ENCODE measurements at places on chromosomes 5 and 9.

DNA sequence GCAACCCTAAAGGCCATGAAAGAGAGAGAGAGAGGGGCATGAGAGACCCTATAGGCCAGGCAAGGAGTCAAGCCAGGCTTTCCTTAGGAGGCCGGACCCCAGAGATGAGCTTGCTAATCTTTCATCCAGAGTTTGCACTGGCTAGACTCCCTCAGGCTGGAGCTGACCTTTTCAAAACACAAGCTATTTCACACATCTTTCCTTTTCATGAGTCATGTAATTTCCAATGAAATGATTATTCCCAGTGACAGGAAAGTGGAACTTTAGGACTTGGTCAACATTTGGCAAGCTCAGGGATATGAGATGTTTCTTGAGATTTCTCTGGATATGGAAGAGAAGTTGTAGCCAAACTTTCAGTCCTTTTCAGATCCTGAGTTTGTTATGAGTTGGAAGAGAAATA is 117.7 kb downstream of the TARS1 start:
- no peak for DNase-seq

DNA sequence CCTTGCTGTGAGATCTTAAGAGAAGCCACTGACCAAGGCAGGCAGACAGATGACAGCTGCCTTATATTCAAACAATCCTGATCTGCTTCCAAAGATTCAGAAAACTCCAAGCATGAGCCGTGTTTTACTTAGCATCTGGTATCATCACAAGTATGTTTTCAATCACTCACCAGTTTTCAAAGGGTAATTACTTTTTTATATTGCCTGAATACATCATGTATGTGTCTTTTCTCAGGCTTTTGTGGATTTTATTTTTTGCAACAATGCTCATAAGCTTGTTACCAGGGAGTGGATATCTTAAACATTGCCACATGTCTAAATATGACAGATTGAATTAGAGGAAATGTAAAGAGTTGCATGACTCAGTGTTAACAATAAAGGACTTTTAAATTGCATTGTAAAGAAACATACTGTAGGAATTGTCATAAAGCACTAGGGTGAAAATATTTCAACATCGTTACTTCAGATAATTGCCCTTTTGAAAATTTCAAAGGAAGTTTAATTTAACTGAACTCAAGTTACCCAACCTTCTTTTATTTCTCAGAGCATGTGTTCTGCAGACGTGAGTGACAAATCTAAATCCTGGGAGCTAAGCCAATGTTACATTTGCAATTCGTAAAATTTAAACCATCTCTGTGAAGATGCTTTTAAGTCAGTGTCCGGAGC is 326.1 kb downstream of the PLK2 start:
- DNase-seq = no peak

DNA sequence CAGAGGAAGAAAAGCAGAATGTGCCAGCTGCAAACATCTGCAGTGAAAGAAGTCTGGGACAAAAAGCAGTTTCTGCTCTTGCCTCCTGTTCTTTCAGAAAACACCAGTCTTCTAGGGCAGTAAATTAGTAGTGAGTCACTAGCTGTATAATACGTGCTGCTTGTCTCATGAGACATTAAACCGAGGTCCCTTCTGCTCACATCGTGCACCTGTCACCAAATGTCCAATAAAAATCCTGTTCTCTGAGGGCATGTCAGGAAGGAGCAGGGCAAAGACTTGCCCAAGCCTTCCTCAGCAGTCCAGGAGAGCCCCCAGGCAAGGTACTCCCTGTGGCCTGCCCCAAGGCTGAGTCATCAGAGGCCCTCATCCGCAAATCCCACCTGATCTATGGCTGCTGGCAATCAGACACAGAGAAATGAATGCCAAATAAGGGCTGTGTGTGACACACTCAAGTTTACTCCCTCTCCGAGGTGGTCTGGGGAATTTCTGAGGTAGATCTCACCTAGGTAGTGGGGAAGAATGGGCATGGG is 255.3 kb upstream of the SMARCA2 start:
- DNase-seq = no peak

DNA sequence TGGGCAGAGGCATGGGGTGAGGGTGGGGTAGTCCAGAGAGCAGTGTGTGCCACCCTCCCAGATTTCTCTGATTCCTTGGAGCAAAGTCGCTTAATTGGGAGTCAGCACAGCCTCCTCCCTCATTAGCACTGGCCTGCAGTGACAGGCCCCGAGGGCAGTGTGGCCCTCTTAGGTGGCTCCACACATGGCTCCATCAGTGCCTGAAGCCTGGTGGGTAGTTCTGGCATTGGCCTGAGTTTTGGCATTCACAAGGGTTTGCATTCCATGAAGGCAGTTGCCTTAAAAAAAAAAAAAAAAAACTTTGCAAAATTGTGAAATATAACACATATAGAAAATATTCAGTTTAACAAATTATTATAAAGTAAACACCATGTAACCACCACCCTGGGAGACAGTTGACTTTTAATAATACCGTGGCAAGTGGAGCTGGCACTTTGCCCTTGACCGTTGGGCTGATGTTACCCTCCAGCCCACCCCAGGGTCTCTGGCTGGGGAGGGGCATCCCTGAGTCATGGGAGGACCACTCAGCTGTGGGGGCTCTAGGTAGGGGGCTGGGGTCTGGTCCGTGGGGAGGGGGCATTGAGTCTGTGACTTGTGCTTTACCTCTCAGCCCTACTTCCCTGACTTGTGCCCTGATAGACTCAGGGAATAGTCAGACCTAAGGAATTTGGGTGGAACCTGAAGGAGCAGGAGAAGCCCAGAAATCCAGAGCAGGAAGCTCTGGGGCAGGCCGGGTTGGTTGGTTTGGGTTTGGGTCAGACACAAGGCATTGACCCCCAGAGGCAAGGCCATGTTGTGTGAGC is 51.3 kb upstream of the PITX1 start:
- DNase-seq = no peak

- no peak for DNase-seq
Measured at GRCh38 chr5:57531333-57531732, 48.7 kb upstream of the ACTBL2 start.

- DNase-seq = no peak
Measured at GRCh38 chr5:53834500-53834899, 274.1 kb downstream of the NDUFS4 start.

- DNase-seq = no peak
Measured at GRCh38 chr9:20125727-20126126, 336.9 kb upstream of the SLC24A2 start.

DNA sequence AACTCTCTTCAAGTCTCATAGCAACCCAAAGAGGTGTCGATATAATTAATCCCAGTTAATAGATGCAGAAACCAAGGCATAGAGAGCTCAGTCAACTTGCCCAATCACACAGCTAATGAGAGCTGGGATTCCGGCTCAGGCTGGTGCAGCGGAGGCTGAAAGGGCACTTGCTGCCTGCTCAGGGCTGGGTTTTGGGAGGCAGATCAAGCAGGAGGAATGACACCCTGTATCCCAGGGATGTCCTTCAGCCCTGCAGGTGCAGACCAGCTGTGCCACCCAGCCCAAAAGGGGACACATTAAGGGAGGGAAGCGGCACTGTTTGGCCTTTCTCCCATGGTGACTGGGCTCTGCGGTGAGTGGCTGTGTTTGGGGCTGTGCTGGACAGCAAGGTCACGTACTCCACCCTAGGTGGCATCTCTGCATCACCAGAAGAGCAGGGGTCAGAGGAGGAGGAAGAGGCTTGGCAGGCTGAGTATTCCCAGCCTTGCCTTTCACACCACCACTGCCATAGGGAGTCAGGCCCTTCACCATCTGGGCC is 124.1 kb downstream of the MVB12B start:
- DNase-seq = no peak

- peak; percentile 50 for DNase-seq
Measured at GRCh38 chr5:32600054-32600622, 14.8 kb downstream of the SUB1 start.

DNA sequence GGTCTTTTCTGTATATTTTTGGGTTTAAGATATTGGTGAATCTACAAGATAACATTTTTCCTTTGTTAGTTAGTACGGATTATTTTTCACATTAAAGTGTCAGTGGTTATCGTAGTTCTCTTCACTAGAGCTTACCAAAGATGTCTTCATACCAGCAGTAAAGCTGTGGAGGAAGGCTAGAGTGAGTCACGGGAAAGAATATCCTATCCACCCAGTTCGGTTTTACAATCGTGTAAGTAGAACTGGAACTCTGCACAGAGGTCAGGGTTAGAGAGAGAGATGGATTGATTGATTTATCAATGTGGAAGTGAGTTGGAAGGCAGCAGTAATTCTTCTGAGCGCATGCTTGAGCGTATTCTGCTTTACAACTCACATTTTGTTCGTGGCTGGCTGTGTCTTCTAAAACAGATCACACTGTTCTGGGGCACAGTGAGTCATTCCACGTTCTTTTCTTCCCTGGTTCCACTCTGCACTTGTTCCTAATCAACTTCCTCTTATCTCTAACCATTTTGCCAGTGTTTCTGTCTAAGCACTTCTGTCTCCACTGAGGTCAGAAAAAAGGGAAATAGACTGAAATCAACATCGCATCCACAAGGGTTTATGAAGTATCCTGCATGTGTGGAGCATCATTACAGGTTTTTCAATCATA is 86.5 kb upstream of the ARRDC3 start:
- DNase-seq = no peak

DNA sequence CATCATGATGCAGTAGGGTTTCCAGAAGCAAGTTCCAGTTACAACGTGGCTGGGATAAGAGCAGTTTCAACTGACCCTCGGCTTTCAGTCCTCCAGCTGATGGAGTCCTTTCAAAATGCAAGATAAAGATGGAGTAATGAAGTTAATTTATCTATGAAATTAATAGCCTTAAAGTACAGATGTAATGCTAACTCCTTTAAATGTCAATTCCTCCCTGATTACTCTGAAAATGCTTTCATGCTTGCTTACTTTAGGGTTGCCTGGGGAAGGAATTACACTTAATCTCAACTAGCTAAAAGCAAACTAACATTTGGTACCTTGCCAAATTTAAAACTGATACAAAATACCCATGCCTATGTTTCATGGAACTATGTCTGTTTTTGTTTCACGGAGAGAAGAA is 178.4 kb downstream of the KIAA0825 start:
- DNase-seq = no peak

DNA sequence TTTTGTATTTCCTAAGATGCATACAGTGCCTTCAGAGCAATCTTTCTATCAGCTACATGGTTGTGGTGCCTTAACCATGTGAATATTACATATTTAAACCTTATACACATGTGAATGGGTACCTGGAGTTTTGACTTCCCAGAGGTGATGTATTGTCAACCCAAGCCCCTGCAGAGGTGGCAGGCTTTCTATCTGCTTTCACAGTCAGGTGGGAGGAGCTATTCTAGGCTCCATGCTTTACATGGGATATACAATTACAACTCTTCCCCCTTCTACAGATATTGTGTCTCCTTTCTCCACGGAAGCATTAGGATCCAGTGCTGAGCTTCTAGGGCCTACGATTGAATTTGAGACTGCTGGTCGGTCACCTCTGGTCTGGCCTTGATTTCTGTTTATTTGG is 89.8 kb upstream of the TUT7 start:
- no peak for DNase-seq

DNA sequence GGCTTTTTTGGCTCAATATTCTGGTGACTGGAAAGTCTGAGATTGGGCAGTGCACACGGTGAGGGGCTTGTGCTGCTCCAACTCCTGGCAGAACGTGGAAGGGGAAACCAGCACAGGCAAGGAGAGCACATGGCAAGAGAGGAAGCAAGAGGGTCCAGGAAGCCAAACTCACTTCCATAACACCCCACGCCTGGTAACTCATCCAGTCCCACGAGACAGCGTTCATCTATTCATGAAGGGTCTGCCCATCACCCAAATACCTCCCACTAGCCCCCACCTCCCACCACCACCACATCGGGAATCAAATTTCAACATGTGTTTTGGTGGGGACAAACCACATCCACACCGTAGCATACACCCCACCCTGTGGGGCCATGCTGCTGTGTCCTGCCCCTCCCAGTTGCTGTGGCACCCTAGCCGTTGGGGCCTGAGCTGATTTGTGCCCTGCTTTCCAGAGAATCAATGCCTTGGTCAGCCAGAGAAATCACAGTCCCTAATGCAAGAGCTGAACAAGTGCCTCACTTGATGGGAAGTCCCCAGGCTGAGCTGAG is 27.3 kb downstream of the PROP1 start:
- no peak for DNase-seq

GRCh38 chr9:104143550-104143910 is 49.4 kb downstream of the SMC2 start:
- no peak for DNase-seq

- DNase-seq = no peak
Measured at GRCh38 chr9:127221695-127222094, 42.9 kb upstream of the GARNL3 start.

DNA sequence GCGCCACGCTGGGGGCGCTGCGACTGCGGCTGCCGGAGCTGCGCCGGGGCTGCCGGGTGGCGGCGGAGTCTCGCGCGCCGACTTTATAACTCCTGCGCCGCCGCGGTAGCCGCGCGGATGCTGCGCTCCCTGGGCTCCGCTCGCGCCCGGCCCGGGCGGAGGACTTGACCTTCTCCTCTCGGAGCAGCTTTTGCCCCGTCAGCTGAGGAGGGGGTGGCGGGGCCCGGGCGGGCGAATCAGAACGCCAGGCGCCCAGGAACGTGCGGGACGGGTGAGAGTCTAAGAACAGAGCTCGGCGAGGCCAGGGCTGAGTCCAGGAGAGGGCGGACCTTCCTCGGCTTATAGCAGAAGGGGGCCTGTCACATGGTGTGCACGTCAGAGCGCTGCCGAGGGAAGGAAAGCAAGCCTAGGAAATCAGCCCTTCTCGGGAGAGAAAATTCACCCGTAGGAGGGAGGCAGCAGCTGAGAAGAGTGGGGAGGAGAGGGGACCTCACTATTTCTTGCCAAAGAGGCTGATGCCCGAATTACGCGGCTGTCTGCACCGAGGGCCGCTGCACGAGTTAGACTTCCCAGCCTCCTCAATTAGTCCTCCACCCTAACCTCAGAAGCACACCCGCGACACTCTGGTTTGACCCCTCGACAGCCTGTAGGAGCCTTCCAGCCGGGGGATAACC is at the start of gene FOXD1:
Gene FOXD1 (minus strand): TSS at position 315 of the 674 bp plus-strand sequence. CDS start 415 bp downstream, outside the sequence.
- peak; percentile 67 for DNase-seq

DNA sequence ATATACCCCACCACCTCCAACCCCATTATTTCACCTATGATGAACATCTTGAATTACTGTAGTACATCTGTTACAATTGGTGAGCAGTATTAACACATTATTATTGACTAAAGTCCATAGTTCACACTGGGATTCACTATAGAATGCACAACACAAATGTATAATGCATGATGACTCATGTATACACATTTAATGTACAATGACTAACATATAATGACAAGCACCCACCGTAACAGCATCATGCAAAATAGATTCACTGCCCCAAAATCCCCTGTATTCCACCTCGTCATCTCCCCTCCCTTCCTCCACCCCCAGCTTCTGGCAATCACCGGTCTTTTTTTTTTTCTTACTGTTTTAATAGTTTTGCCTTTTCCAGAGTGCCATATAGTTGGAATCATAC is 47.1 kb upstream of the NEK6 start:
- no peak for DNase-seq

- no peak for DNase-seq
Measured at GRCh38 chr5:130400091-130400490, 495.8 kb downstream of the CHSY3 start.

GRCh38 chr9:79885093-79885857 is 313.5 kb downstream of the TLE4 start:
- no peak for DNase-seq
